ENCODE measurements at places on chromosomes 7 and 10.
A peak's percentile ranks its signal among the peaks of the same experiment; 100 is the strongest.

- no peak for DNase-seq
Observed at GRCh38 chr10:132118366-132118765, 52.6 kb downstream of the JAKMIP3 start.

GRCh38 chr10:100289641-100290040 lies 3.2 kb upstream of the BLOC1S2 start:
- DNase-seq = no peak

- no peak for DNase-seq
Observed at GRCh38 chr7:132095111-132095765, 481.0 kb downstream of the PLXNA4 start.

- peak; percentile 28 for DNase-seq
Observed at GRCh38 chr7:120272261-120272660, 714 bp upstream of the KCND2 start.

- DNase-seq = no peak
Observed at GRCh38 chr7:68875857-68876256, 722.4 kb upstream of the AUTS2 start.

- no peak for DNase-seq
Observed at GRCh38 chr10:132571650-132572544, 34.3 kb downstream of the INPP5A start.

DNA sequence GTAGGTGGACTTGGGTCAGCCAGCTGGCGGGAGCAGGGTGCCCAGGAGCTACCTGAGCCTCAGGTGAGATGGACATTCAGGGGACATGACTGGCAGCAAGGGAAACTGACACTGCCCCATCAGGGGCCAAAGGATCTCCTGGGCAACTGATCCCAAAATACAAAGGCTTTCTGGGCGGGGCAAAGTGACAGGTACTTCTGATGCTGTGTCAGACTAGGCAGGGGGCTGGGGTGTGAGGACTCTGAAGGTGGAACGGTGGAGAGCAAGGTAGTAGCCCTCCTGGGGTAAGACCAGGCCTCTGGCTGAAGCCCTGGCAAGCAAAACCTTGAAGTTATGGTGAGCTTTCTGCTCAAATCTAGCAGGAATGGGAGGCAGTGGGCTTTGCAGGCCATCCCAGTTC lies 4.4 kb downstream of the OPN4 start:
- DNase-seq = no peak

DNA sequence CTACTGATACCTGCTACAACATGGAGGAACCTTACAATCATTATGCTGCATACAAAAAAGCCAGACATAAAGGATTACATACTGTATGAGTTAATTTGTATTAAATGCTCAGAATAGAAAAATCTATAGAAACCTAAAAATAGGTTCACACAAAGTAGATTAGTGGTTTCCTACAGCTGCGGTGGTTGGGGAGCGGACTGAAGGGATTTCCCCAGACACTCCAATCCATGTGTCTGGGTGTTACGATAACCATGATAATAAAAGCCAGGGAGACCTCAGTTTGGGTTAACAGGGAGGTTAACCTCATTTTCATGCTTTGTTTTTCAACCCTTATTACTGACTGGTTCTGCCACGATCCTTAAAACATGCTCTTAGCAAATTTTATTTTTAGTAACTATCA lies 355.9 kb downstream of the KCNMA1 start:
- no peak for DNase-seq

DNA sequence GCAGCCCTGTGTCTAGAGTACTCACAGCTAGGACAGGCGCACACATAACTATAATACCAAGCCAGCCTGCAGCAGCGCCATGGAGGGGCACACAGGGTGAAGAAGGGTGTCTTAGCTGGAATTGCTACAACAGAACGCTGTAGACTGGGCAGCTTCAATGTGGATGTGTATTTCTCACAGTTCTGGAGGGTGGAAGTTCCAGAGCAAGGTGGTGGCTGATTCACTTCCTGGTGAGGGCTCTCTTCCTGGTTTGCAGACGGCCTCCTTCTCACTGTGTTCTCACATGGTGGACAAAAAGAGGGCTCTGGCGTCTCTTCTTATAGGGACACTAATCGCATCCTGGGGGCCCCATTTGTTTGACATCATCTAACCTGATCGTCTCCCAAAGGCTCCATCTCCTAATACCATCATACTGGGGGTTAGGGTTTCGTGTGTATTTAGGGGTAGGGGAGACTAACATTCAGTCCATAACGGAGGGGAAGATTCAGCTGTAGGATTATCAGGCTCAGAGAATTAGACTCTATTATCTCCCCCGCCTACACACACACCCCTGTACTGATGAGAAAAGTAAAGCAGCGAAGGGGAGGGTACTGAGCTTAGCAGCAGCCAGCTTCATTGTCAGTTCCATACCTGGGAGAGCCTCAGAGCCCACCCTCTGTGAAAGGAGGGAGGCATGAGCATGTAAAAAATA lies 289.1 kb downstream of the CCDC3 start:
- no peak for DNase-seq

DNA sequence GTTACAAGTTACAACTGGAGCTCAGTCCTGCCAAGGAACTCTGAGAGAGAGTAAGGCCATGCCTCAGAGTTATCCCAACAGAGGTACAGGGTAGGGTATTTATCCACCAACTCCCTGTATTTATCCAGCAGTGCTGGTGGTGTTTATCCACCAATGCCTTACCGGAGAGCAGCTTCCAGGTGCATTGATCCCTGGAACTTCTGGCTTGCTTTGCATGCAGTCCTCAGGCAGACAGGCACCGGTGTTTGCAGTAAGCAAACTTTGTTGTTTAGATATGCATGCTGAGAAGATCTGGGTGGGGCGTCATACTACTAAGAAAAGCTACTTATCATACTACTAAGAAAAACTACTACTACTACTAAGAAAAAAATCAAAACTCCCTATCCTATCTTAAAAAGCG lies 92.4 kb downstream of the CYP26A1 start:
- DNase-seq = no peak

DNA sequence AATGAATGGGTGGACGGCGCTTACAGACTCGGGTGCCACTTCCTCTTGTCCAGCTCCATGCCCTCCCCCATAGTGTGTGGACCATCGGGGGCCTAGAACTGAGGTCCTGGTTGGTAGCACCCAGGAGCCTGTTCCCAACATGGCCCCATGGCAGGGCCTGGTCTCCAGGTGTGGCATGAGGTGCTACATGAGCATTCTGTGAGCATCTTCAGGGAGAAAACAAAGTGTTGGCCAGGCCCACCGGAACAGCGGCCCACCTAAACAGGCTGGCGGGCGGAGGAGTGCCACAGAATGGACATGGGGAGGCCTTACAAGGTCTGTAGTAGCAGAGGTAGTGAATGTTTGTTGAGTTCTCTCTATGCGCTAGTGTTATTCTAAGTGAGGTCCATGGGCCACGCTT lies 76.9 kb downstream of the PARP12 start:
- DNase-seq = no peak

DNA sequence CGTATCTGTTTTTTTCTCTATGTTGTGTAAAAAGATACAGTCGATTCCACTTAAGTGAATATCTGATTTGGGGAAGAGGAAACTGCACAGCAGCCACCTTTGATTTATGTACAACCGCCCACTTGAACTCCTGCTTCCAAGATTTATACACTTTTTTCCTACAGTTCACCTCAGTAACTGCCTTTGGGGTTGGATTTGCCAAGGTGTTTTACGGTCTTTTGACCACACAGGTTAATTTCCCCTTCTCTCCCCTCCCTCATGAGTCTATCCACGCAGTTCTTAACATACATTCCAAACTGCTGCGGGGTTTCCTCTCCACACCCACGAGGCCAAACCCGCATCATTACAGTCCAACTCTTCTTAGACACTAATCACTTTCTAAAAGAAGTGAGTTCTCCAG lies 277.0 kb downstream of the USP6NL start:
- DNase-seq = no peak

DNA sequence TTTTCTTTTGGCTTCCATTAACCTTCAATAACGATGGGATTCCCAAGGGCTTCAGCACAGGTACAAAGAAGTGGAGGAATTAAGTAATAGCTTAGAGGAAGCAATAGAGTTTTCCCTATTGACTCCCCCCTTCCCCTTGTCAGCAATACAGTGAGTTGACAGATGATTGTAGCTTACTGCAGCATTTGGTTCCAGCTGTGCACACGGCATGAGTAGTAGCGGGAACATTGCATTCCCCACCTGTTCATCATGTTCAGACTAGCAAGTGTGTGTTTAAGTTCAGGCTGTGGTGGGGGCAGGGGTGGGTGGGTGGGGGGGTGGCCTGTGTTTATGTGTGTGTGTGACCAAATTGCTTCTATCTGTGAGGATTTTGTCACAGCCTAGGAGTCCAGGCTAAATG lies 4.6 kb upstream of the ADRA2A start:
- no peak for DNase-seq

DNA sequence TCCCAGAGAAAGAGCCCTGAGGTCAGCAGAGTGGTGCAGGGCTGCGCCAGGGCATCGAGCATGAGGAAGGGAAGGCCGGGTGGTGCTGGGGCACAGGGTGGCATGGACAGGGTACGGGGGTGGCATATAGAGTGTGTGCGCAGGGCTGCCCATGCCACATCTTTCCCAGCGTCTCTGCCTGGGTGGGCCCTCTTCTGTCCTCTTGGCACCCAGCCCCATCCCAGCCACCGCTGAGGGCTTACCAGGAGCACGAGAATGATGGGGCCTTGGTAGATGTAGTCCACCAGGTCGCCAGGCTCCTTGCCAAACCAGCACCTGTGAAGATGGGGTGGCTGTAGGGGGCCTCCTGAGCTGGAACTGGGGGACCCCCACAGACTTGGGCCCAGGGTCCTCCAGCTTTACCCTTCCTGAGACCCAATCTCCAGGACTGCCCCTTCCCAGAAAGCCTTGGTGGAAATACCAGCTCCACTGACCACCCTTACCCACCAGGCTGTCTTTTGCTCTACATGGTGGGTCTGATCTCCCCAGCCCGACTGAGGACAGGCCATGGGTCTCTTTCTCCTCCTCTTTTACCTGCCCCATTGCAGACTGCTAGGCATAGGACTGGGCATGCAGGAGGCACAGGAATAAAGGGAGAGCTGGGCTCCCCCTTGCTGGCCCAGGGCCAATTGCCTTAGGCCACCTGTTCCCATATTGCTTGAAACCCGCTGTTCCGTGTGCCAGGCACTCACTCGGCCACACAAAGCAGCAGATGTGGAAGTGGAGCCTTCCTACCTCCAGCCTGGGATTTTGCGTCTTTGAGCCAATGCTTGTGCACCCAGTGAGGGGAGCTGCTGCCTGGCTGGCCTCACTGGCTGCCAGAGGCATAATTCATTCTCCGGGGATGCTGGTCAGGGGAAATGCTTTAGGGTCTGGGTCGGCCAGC lies 21.7 kb downstream of the CRHR2 start:
- DNase-seq = no peak

GRCh38 chr10:73816917-73817729 lies 5.7 kb upstream of the NDST2 start:
- DNase-seq = no peak

DNA sequence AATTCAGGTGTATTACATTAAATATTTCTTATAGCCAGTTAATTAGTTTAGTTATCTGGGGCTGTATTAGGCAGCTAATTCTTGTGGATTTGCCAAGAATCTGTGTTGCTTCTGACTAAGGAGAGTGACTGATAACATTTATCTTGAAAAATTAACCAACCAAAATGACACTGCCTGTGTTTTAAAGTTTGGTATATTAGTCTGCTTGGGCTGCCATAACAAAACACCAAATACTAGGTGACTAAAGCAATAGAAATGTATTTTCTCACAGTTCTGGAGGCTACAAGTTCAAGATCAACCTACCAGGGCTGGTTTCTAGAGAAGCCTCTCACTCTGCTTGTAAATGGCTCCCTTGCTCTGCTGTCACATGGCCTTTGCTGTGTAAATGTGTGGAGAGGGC lies 12.9 kb downstream of the EXOC4 start:
- DNase-seq = no peak

DNA sequence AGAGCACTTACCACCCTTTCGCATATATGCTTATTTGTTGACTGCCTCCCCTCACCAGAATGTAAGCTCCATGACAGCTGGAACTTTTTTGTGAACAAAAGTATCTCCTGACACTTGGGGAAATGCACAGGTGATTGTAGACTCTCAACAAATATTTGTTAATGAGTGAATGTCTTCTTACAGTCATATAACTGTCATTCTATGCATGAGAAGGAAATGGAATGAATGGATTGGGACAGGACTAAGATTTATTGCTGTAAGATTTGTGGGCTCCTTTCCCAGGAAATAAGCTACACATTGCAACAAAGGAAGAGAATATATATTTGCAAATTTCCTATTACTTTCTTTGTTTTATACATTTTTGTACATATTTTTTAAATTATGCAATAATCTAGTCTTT lies 48.5 kb downstream of the FEZF1 start:
- no peak for DNase-seq

DNA sequence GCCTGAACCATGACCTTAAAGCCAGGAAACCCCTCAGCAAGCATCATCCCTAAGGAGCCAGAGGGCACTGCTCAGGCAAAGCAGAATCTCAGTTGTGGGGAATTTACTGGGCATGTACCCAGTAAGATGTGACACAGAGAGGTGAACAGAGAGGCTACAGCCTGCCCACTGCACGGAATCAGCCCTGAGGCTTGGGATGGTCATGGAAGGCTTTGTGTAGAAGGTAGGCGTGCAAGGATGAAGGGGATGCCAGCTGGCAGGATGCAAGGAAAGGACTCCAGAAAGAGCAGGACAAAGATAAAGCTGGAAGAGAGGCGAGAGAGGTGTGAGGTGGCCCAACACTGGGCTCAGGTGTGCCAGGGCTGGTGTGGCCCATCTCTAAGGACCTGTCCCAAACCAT lies 2.4 kb upstream of the AIFM2 start:
- no peak for DNase-seq

GRCh38 chr7:88140947-88141346 lies 78.9 kb downstream of the SRI start:
- no peak for DNase-seq

- no peak for DNase-seq
Observed at GRCh38 chr10:99057936-99058690, 177.5 kb downstream of the HPSE2 start.

DNA sequence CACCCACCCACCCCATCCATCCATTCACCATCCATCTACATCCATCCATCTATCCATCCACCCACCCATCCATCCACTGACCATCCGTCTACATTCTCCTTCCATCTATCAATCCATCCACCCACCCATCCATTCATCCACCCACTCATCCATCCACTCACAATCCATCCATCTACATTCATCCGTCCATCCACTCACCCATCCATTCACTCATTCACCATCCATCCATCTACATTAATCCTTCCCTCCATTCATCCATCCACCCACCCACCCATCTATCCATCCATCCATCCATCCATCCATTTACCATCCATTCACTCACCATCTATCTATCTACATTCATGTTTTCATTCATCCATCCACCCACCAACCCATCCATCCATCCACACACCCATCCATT lies 292.5 kb downstream of the ADARB2 start:
- no peak for DNase-seq

- peak; percentile 4 for DNase-seq
Observed at GRCh38 chr10:130409331-130409730, 273.1 kb downstream of the GLRX3 start.

DNA sequence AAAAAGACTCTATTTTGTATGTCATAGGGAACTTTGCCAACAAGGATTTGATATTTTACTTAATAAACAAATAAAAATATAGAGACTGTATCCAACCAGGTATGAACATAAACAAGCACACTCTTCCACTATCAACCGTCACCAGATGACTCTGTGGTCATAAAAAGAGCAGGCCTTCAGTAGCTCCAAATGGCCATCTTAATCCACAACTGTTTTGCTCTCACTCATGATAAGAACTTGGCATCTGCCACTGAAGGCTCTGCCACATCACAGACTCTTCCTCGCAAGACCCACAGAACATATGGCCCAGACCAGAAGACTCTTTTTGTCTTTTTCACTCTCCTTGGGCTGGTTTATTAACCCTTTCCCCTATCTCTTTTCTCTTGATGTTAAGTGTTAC lies 98.7 kb upstream of the POM121L12 start:
- DNase-seq = no peak
